SJSA1 (cell line): ENCODE measurements at places on chromosomes 11 and 22. TPM values are rescaled to one million over a fixed set of nuclear protein-coding genes. Genes with fewer than 3 reads are reported as not detected.

Gene MEI1
- total RNA-seq: 0.08 TPM in 1 of 2 replicates, not detected in the other

Gene MMP7
- 0.34 TPM in 1 of 2 replicates, not detected in the other for total RNA-seq

Gene TMEM191C
- total RNA-seq: 1.2 TPM in 1 of 2 replicates, not detected in the other

Gene KRTAP5-11
- total RNA-seq: not detected in 2 replicates

Gene GAS2L1
- total RNA-seq: 10.4 and 12.5 TPM in 2 replicates

Gene RCOR2
- total RNA-seq: 1.5 and 1.6 TPM in 2 replicates

Gene KRTAP5-2
- not detected in 2 replicates for total RNA-seq

DNA sequence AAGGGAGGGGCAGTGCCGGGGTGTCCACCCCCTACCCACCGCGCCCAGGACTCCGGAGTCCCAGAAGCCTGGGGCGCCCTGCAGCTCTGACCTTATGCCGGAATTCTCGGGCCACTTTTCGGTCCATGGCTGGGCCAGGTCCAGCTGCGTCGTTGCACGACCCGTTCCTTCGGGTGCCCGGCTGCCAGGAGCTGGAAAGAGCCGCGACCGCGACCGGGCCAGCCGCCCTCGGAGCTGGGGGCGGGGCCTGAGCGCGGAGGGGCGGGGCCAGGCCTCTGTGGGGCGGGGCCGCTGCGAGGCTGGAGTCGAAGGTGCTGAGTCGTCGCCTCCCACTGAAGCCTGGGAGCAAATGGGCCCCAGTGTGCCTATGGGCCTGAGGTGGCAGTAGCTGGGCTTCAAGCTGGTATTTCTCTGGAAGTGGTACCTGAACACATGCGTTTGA, at the start of gene USH1C:
Gene USH1C (minus strand): TSS at position 236 of the 442 bp plus-strand sequence. CDS start 109 bp downstream, at position 127.
- DNase-seq: no peak

DNA sequence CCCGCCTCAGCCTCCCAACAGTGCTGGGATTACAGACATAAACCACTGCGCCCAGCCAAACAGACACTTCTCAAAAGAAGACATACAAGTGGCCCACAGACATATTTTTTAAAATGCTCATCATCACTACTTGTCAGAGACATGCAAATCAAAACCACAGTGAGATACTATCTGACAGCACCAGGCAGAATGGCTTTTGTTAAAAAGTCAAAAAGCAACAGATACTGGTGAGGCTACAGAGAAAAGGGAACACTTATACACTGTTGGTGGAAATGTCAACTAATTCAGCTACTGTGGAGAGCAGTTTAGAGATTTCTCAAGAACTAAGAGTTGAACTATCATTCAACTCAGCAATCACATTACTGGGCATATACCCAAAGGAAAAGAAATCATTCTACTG, 67.0 kb downstream of the ARHGAP20 start:
- DNase-seq: no peak

DNA sequence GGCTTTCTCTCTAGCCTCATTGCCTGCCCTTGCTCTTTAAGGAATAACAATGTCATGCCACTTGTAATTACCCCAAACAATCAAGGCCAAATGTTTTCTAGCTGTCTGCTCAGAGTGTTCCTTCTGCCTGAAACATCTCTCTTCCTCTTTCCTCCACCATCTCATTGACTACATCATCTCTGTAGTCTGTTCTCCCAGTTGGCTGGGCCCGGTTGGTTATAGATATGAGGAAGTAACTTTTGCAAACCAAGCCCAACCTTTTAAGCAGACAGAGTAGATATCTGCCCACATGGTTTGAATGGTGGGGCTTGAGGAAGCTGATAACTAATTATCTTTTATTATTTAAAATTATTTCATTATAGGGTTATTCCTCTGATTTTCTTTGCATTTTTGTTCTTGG, 104.5 kb downstream of the NTM start:
- DNase-seq: no peak

DNA sequence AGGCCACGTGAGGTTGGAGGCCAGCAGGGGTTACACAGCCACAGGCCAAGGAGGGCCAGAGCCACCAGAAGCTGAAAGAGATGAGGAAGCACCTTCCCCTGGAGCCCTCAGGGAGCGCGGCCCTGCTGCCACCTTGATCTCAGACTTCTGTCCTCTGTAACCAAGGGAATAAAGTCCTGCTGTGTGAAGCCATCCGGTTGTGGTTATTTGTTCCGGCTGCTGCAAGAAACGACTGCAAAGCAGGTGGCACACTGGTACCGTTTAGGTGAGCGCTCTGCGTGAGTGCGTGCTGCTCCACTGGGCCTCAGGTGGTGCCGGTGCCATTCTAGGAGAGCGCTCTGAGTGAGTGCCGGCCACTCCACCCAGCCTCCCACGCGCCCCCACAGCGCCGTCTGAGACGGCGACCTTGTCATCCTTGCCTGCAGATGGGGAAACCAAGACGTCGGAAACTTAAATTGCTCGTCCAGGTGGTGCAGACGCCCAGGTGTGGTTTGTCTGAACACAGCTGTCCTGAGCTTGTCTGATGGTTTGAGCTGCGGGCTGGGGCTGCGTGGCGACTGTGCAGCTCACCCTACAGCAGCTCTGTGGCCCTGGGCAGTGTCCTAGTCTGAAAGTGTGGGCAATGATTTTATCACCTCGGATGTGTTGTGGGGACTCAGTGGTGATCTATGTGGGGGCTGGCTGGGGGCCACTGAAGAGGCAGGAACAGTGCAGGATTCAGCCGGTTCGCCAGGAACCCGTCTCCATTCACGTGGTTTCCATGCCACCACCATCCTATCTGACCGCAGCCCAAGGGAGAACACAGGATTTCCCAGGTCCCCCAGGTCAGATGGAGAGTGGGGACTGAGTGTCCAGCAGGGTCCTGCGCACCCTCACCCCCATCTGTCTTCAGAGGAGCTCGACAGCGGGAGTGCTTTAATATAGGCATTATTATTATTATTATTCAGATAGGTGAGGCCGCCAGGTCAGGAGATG, 4.6 kb upstream of the MRGPRG start:
- DNase-seq: no peak

GRCh38 chr11:75562048-75562835, at the start of gene SERPINH1:
Gene SERPINH1, plus strand, starts transcription at chr11:75562253. Its CDS starts 4,097 bp downstream, at chr11:75566350.
- DNase-seq: peak; percentile 63

GRCh38 chr11:112343368-112344039, 82.8 kb upstream of the PLET1 start:
- DNase-seq: no peak

DNA sequence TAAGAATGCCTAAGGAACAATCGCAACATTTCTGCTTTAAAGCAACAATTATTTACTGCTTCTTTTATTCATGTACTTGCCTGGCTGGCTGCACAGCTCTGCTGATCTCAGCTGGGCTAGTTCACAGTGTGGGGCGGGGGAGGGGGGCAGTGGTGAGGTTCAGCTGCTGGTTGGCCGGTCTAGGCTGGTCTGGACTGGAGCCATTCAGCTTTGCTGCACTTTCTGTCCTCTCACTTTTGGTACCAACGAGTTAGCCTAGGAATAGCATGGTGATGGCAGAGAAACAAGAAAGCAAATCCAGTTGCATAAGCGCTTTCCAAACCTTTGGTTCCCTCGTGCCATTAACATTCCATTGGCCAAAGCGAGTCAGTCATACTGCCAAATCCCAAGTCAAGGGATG, 16.0 kb upstream of the MIF start:
- DNase-seq: no peak

GRCh38 chr11:8605971-8606563, 12.0 kb upstream of the STK33 start:
- no peak for DNase-seq

DNA sequence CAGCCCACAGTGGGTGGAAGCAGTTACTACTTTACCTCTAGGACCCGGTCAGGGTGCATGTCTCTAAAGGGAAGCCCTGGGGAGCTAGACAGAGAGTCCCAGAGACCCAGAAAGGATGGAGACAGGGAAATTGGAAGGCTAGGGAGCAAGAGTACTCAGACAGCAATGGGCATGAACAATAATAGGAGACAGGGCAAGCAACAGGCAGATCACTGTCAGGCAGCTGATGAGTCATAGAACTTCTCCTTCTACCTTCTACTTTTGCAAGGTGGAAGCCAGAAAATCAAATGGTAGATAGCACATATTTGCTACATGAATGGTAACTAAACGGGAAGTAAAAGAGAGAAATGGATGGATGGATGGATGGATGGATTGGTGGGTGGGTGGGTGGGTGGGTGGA, 19.6 kb downstream of the CD5 start:
- no peak for DNase-seq

- DNase-seq: peak; percentile 23
These were observed 65.5 kb upstream of the EMID1 start for GRCh38 chr22:29139965-29140782.

- no peak for DNase-seq
These were observed 13.6 kb downstream of the UCP2 start for GRCh38 chr11:73969091-73969490.

GRCh38 chr11:112983887-112984286, 22.7 kb downstream of the NCAM1 start:
- no peak for DNase-seq

- peak; percentile 84 for DNase-seq
These were observed 463.3 kb downstream of the SOX6 start for GRCh38 chr11:15893080-15893492.

- DNase-seq: peak; percentile 63
These were observed 45.7 kb downstream of the CYTH4 start for GRCh38 chr22:37328017-37328416.

DNA sequence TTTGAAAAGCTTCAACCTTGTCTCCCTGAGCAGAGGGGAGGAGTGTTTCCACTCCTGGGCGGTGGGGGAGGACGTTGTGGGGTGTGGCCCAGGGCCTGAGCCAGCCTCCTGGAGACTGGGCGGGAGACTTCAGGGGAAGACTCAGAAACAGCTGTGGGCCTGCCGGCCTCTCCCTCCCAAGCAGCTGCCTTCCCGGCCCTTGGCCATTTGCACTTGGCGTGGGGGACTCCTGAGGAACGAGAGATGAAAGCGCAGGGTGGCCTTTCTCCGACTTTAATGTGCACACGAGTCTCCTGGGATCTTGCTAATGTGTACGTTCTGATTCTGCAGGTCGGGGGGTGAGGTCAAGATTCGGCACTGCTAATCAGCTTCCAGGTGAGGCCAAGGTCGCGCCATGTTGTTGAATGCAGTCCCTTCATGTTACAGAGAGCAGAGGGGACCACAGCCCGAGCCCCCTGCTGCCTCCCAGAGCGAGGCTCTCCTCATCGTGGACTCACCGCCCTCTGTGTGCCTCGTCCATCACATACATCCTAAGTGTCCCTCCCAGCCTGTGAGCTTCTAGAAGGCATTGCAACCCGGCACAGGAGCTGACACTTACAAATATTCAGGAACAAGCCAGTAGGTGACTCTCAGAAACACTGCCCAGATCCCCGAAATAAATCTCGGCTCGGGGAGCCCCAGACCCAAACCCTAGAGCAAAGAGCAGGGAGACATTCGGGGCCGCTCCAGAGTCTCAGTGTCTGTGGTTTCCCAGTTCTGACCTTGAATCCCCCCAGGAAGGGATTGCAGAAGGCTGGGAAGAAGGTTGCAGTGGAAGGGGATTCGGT, 7.7 kb downstream of the LIF start:
- DNase-seq: no peak

DNA sequence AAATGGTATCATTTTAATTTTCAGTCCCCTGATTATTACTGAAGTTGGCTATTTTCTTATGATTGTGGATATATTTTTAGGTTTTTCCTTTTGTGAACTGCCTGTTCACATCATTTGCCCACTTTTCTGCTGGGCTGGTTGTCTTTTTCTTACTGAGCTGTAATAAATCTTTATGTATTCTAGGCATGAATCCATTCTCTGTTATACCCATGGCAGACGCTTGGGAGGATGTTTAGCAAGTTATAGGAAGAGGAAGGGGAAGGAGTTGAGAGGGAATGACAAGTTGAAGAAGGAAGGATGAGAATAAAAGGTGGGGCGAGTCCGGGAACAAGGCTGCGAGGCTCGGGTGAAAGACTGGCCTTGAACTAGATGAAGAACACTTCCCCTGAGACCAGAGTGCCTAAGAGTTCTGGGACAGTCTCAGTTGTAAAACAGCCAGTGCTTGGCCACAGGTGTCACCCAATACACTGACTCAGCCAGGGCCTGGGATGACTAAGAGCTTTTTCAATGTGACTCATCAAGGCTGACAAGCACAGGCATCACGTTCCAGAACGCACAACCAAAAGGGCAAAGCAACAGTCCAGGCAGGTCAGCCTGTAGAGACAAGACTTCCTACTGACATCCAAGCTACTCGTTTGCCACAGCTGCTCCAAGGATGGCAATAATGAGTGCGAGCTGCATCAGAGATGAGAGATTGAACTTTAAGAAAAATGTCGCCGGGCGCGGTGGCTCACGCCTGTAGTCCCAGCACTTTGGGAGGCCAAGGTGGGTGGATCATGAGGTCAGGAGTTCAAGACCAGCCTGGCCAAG, 35.2 kb downstream of the LRFN4 start:
- peak; percentile 80 for DNase-seq

GRCh38 chr11:93526346-93526633, 16.9 kb downstream of the SMCO4 start:
- no peak for DNase-seq

- no peak for DNase-seq
These were observed 4.4 kb downstream of the TBX10 start for GRCh38 chr11:67635231-67635521.

DNA sequence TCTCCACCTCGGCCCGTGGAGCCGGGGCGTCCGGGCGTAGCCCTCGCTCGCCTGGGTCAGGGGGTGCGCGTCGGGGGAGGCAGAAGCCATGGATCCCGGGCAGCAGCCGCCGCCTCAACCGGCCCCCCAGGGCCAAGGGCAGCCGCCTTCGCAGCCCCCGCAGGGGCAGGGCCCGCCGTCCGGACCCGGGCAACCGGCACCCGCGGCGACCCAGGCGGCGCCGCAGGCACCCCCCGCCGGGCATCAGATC, 439 bp downstream of the YAP1 start:
- no peak for DNase-seq

DNA sequence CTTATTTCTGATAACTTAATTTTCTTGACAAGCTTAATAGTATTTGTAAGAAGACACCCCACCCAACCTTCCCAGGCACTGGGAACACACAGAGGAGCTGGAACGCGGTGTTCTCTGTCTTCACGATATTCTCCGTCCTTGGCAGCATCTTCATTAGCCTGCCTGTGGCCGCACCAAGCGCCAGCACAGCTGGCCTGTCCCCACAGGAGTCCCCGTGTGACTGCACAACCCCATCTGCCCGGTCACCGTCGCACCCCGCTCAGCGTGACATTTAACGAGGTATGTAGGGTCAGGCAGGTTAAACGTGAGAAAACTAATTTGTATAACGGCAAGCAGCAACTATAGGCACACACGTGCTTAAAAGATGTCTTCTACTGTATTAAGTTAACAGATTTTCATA, 293.3 kb downstream of the BRD1 start:
- DNase-seq: no peak

GRCh38 chr11:133041181-133041580, 491.1 kb downstream of the OPCML start:
- DNase-seq: no peak

DNA sequence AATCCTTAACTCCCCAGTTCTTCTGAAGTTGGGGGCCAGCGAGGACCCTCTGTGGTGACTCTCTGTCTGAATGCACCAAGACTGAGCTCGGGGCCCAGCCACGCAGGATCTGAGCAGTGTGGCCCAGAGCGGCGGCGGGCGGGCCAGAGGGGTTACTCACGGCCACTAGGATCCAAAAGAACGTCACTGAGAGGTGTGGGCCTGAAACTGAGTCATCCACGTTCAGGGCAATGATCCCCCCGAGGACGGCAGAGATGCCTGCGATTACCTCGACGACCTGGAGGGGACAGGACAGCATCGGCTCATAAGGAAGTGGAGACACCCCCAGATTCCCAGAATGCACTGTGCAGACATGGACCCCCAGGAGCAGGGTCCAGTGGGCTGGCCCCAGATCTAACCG, 11.2 kb downstream of the MLC1 start:
- DNase-seq: no peak
